ENCODE measurements at places on chromosomes 3 and 15.

GRCh38 chr3:115325539-115325938, 178.5 kb upstream of the ZBTB20 start:
- DNase-seq = no peak

DNA sequence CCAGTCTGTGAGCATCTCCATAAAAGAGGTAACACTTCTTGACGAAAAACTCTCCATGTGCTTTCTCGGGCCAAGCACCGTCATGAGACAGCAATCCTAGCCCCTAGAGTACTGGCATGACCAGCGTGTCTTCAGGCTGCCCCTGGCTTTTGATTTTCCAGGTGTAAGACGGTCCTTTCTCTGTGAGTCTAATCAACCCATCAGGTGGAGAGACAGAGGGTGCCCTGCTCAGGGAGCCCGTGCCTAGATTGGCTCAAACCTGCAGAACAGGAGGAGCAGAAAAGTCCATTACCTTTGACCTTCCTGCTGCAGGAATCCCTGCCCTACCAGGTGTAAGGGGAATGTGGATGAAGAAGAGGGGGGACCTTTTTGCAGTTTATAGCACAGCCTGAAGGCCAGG, 109.5 kb upstream of the CHRM5 start:
- no peak for DNase-seq

- no peak for DNase-seq
Observed at GRCh38 chr3:150662410-150663200, 41.1 kb downstream of the ERICH6 start.

DNA sequence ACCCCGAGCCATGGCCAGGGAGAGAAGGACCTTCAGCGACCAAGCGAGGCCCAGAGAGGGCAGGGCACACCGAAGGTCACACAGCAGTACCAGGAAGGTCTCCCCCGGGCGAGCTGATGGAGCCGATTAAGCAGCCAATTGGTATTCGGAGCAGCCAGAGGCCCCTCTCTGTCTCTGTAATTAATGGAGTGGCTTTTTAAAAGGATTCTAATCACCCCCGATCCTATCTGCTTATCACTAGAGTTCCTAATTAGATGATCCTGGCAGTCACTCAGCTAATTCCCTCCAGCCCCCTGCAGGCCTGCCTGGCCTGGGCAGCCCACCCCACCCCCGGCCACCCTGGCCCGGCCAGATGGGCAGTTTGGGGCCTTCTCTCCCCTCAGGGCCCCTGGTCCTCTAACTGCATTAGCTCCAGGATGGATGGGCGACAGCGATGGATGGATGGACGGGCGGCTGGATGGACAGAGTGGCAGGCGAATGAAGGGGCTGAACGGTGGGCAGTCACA, 1.6 kb upstream of the DNAJB8 start:
- DNase-seq = no peak

- DNase-seq = no peak
Observed at GRCh38 chr15:66167854-66168253, 85.7 kb downstream of the MEGF11 start.

DNA sequence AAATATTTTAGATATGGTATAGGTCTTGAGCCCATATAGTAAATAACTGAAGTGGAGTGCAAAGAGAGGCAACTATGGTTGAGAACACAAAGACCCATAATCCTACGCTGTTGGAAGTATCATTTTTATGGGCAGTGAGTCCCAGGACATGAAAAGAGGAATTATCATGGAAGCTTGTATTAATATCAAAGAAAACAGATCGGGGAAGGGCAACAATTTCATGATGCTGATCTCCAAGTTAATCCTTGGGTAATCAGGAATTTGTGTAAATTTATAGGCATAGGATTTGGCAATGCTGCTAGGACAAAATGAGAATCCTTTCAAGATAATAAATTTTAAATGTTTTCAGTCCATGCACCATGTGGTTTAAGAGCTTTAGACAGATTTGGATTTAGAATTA, 40.2 kb upstream of the PYDC2 start:
- no peak for DNase-seq

- no peak for DNase-seq
Observed at GRCh38 chr3:38283810-38284755, 2.0 kb downstream of the SLC22A14 start.

GRCh38 chr15:72592097-72592496, 62.4 kb upstream of the GOLGA6B start:
- DNase-seq = no peak

DNA sequence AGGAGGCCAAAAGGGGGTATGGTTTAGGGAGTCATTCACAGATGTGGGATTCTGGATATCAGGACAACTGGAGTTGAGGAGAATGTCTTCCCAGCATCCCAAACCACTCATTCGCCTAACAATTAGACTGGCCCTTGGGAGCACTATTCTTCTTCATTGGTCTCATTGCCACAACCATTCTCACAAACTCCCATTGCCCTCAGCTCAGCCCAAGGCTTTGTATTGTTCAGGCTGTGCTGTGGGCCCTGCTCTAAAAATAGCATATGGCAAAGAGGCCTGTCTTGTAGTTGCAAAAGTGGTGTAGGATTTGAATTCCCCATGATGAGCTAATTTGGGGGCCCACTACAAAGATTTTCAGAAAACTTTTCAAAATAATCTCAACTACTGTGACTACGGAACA, 6.3 kb upstream of the ADAMTS9 start:
- no peak for DNase-seq

- DNase-seq = peak; percentile 99
Observed at GRCh38 chr3:125916376-125916978, 52.5 kb upstream of the ROPN1B start.

DNA sequence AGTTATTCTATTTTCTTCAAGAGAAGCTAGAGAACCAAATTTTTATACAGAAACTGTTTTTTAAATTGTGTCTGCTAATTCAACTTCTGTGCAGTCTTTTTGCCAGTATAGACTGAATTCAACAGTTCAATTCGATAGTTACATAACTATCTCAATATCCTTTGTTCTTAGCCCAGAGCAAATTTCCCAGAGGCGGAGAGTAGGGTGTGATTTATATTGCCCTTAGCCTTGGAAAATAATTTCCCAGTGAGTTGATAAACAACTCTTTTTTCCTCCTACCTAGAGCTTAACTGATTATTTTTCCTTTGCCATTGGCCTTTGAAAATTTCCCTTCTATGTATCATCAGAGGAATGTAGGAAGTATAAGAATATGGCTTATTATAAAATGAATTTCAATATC, 420.5 kb downstream of the NSUN3 start:
- DNase-seq = no peak

DNA sequence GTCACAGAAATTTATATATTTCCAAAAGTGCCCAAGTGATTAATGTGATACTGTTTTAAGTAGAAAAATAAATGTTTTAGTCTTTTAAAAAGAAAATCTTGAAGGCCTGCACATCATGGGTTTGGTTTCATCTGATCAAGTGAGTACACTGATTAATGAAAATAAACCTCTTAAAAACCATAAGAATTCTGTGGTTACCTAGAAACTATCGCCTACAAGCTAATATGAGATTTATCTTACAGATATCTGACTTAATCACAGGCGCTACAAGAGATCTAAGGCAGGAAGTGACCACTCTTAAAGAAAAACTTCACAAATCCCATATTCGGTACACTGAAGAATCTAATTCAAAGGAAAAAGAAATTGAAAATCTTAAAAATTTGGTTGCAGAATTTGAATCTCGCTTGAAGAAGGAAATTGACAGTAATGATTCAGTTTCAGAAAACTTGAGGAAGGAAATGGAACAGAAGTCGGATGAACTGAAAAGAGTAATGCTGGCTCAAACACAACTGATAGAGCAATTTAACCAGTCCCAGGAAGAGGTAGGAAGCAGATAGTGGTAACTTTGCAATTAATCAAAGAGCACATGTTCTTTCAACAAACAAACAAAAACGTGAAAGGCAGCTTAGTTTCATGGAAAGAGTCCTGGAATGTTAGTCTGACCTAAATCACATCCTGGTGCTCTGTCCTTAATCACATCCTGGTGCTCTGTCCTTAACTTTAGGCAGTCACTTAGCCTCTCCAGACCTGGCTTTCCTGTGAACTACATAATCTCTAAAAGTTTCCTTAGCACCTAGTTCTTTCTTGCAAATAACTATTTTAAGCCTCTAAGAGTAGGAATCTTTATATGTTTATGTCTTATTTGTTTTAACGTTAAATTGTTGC, 131.8 kb downstream of the CCNL1 start:
- DNase-seq = no peak

DNA sequence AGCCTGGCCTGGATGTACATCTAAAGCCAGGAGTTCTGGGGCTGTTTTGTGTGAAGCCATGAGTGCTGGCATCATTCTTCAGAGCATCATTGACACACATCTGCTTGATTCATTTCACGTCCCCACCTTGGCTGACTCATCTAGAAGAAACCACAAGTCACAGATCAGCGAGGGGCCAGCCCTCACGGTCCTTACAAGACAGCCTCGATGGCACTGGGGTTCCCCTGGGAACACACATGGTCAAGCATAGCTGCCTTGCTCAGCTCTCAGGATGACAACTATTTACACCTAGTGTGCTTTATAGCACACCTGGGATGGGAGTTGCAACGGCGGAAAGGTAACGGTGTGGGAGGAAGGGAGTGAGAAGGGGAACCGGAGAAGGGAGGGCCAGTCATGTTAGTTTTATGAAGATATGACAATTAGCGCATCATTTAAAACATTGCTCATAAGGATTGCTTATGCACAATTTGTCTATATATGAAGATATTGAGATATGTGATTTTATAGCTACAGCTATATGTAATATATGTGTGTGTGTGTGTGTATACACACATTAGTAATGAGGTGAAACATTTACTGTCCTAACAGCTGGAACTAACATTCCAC, 227.1 kb downstream of the RPLP1 start:
- DNase-seq = no peak

- DNase-seq = no peak
Observed at GRCh38 chr15:82183121-82184031, 79.2 kb downstream of the EFL1 start.

DNA sequence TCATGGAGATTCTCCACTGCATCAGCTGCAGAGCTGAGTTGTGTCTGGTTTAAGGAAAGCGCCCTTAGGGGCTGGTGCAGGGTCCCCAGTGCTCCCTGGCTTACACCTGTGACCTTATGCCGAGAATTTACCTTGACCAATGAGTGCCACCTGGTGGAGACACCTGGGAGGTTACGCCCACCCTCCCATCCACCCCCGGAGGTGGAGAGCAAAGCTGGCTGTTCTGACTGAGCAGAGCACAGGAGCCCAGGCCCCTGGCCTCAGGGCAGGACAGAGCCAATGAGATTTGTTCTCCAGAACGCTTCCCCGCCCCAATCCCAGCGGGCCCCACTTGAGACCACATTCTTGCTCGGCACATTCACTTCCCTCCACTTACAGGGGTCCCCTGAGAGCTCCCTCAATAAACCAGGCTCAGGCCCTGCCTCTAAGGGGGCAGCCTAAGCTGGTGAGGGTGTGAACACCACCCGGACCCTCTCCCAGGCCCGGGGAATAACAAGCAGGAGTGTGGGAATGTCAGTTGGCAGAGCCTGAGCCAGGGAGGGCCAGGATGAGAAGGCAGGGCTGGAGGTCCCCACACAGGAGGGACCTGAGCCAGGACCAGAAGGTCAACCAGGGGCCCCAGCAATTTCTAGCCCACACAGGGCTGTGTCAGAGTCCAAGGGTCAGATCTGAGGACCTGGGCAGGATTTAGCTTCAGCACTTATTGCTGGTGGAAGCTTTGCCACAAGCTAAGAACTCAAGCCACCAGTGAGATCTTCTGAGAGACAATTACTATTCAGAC, 117.1 kb downstream of the TPRA1 start:
- DNase-seq = no peak

GRCh38 chr3:69665026-69665737, 74.1 kb upstream of the MITF start:
- DNase-seq = no peak

DNA sequence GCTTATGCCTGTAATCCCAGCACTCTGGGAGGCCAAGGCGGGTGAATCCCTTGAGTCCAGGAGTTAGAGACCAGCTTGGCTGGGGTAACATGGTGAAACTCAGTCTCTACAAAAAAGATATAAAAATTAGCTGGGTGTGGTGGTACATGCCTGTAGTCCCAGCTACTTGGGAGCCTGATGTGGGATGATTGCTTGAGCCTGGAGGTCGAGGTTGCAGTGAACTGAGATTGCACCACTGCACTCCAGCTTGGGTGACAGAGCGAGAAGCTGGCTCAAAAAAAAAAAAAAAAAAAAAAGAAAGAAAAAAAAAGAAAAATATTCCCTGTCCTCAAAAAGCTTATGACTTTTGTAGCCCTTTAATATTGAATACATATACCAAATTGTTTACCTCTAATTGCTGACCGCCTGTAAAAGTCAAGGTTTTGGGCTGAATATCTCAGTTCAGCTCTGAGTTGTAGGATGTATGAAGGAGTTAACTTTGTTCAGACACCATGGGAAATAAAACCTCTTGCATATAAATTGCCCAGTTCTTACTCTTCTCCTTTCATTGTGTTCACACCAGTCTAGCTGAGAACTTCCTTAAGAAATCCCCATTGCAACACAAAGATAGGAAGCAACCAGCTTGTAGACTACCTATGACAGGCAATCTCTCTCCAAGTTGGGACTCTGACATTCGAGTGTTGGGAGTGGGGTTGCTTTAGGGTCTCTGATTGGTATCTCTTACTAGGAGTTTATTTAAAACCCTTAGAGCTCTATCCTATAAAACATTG, 97.6 kb upstream of the RASGRP1 start:
- DNase-seq = no peak

DNA sequence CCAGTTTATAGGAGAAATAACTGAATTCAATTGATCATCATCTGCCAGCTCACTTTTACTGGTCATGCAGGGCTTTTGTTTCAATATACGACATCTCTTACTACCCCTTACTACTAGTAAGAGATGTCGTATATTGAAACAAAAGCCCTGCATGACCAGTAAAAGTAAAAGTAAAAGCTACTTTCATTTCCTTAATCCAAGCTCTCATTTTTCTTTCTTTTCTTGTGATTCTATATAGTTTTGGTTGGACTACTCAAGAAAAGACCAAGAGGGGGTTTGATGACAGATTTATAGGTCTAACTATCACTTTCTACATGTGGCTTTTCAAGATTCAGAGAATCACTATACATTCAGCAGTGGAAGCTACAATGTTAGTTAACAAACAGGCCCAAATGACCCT, 1237.3 kb downstream of the ROBO2 start:
- DNase-seq = no peak

DNA sequence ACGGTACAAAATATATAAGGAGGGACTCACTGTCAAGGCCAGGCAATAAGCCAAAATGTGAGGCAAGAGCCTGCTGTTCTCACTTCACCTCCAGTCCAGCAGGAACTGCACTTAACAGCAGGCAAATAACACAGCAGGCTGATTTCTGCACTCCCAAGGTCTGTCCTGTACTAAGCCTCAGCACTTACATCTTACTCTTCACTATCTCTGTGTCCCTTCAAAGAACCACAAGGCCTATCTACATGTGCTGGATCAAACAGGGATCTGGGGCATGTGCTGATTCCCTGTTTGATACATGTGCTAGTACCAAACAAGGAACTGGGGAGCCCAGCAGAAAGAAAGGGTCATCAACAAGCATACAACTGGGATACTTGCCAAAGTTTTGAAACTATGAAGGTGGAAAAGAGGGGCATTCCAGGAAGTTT, 22.2 kb downstream of the UACA start:
- DNase-seq = peak; percentile 28

- DNase-seq = no peak
Observed at GRCh38 chr3:68148447-68148846, 494.0 kb upstream of the SUCLG2 start.

Data from heart right ventricle (tissue), 16 donors.